Amniotic epithelial cell (primary cell): ENCODE measurements at places on chromosomes 6 and 20.

GRCh38 chr6:113428702-113429101 is 428.4 kb upstream of the MARCKS start:
- DNase-seq, result no peak

DNA sequence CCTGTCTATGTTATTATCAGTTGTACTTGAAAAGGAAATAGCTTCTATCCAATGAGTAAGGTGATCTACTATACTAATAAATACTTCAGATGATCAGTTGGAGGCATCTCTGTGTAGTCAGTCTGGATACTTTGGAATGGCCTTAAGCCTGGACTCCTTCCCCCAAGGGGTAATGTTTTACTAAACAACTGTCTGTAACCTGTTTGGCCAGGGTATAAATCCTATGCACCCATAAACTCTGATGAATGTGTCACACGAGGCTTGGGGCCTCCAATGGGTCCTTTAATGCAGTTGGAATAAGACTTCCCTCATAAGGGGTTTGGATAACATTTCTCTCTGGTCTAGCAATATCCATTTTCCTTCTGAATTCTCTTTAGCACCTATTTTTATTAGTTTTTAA is 19.5 kb upstream of the SLC52A3 start:
- DNase-seq, result no peak

DNA sequence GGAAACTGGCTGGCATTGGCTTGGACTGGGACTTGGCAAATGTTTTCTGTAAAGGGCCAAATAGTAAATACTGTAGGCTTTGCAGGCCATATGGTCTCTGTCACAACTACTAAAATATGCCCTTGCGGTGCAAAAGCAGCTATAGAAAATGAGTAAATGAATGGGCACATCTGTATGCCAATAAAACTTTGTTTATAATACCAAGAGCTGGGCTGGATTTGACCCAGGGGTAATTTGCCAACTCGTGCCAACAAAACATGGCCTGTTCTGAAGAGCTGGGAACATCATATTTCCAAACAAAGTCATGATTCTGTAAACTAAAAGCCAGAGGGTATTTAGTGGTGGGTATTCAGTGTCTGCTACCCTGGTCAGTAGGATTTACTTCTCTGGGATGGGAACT is 320.1 kb upstream of the SOX4 start:
- DNase-seq, result no peak

GRCh38 chr6:39200498-39201020 is 28.7 kb downstream of the KCNK5 start:
- DNase-seq, result no peak

DNA sequence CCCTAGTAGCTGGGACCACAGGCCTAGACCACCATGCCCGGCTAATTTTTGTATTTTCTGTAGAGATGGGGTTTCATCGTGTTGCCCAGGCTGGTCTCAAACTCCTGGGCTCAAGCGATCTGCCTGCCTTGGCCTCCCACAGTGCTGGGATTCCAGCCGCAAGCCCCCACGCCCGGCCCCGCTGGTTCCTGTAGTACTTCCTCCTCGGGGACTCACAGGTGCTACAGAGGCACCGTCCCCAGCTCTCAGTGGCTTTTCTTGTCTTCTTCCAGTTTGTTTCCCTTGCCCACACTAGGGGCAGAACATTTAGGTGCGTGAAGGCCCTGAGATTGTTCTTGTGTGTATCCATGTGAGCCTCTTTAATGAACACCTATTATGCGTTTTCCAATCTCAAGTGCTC is 773 bp upstream of the ZBP1 start:
- no peak for DNase-seq

DNA sequence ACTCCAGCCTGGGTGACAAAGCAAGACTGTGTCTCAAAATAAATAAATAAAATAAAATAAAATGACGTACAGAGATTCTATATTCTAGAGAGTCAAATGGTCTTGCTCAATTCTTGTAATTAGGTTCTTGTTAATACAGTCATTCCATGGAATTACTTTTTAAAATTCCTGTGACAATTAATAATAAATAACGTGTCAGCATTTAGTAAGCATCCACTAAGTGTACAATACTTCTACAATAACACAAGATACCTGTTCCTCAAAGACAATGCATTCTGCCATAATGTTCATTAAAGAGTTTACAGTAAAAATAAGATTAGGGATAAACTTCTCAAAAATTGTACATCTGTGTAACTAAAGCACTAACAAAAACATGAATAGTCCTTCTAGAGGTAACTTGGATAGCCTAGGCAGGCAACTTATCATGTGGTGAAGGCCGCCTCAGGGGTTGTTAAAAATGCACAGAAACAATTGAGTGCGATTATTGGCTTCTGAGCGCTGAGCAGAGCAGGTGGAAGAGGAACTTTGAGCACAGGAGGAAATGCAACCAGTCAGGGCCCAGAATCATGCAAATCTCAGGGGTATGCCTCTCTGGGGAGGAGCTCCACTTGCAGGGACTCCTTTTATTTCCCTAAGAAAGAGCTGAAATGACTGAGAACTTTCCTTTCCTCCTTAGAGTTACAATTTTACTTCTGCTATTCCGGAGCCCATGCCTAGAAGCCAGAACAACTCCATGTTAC is 37.1 kb downstream of the QRSL1 start:
- no peak for DNase-seq

DNA sequence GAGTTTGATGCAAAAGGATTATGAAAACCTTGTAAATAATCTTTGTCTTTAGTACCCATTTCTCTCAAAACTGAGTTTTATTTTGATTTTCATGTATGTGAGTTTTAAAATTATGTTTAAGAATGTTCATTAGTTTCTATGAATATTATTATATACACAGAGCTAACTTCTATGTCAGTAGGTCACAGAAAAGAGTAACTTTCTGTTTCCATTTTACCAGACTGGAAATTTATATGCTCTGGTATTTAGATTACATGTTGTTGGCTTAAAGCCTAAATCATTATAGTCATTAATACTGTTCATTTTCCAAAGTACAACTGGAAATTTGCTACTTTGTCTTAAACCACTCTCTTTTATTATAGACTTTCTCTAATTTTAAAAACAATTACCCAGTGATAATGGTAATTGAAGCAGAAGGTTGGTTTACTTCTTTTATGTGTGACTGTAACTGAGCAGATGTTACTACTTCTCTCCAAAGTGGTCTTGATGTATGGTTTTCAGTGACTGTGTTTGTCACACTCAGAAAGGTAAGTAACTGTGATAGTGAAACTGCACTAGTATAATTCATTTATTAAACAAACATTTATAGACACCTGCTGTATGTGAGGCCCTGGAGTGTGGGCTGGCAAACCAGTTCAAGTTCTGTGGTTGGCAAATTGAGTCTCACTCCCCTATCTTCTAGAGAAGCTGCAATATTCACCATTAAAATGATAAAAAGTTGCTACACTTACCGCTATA is 13.2 kb downstream of the CRYBG1 start:
- DNase-seq, result no peak

- DNase-seq, result no peak
Measured at GRCh38 chr20:44967207-44967807, 995 bp downstream of the STK4 start.

GRCh38 chr20:60528141-60528540 is 569.9 kb downstream of the CDH26 start:
- no peak for DNase-seq

DNA sequence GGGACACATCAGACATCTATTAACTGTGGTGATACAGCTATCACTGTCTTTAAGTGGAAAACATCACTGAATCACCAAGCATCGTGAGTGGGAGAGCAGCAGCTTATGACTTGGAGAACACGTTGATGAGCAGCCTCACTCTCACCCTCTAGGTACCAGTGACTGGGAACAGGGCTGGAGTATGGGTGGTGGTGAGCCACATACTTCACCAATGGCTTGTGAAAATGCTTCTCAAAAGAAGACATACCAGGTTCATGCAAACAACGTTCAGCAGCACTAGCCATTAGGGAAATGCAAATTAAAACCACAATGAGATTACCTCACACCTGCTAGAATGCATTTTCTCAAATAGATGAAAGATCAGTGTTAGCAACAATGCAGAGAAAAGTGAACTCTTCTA is 25.3 kb downstream of the SNX5 start:
- peak; percentile 73 for DNase-seq

- DNase-seq, result peak; percentile 89
Measured at GRCh38 chr6:2990248-2990931, 9.3 kb upstream of the NQO2 start.

DNA sequence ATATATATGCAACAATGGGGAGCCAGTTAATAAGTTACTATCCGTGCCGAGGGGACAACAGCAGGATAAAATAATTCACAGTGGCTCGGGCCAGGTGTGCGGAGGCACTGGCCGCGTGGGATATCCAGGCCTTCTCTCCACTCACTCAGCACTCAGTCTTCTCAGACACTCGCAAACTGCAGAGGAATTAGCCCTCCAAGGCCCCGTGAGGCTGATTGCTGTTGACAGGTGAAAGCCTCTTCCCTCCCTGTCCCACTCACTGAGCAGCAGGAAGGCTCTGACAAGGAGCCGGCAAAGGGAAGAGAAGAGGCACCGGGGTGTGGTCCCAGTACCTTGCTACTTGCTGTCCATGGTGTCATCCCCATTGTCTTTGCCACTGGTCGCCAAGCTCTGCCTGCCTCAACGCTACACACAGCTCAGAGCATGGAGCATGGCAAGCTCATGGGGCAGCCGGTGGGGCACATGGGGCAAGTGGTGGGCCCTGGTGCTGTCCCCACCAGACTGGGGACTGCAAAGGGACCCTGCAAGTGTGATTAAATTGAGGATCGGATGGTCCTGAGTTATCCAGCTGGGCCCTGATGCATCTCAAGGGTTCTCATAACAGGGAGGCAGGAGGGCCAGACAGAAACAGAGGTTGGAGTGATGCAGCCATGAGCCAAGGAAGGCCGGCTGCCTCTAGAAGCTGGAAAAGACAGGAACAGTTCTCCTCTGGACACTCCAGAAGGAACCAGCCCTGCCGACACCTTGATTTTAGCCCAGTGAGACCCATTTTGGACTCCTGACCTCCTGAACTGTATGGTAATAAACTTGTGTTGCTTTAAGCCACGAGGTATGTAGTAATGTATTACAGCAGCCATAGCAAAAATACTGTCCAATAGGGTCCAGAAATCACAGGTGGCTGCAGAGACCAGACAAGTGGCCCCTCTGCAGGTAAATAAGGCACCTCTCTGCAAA is 119.7 kb downstream of the PSMB1 start:
- DNase-seq, result no peak

DNA sequence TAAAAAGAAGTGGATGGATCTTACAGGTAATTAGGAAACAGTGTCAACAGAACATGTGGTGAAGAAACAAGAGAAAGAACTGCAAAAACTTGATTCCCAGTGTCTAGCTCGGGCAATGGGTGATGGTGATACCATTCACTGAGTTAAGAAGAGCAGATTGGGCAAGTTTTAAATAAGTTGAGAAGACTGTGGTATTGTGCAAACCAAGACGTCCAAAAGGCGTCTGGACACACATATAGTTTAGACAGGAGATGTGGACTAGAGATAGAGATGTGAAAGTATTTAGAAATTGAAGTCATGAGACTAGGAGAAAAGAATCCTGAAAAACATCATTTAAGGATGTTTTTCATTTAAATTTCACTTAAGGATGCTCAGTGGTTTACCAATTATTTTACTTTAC is 53.9 kb downstream of the CDK19 start:
- DNase-seq, result peak; percentile 56

DNA sequence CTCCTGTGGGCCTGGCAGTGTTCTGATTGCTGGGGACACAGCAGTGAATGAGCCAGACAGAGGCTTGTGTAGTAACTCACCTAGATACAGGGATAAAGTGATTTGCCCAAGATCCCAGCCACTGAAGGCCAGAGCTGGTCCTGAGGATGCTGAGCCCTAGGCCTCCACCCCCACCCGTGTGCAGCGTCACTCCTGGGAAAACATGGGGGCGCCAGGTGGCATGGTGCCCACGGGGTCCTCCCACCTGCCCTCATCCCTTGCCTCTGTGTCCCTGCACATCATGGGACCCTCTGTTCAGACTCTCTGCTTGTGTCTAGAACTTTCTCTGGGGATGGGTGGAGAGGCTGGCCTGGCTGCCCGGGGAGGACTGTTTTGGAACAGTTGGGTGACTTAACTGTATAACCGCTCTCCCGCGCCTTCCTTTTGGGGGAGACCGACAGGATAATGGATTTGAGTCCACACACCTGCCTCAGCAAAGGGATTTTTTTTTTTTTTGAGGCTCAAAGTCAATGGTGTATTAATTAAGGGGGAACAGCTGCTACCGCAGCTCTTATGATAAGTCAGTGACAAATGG is 19.6 kb downstream of the LEMD2 start:
- no peak for DNase-seq

GRCh38 chr20:59591061-59591460 is 13.3 kb upstream of the PHACTR3 start:
- no peak for DNase-seq

DNA sequence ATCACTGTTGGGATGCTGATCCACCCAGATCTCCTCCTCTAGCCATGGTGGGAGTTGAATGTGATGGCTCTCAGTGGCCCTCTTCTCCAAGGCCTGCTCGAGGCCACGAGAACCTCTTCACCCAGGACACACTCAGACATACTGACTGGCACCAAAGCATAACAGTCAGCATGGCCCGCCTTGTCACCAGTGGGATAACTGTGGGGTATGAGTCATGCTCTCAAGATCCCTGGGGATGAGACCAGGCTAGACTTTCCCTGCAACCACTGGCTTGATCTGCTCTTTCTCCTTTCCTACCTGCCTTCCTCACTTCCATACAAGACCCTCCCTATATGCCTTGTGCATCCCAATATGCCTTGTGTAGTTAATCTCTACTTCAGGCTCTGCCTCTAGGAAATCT is 66.8 kb downstream of the RIN2 start:
- no peak for DNase-seq

DNA sequence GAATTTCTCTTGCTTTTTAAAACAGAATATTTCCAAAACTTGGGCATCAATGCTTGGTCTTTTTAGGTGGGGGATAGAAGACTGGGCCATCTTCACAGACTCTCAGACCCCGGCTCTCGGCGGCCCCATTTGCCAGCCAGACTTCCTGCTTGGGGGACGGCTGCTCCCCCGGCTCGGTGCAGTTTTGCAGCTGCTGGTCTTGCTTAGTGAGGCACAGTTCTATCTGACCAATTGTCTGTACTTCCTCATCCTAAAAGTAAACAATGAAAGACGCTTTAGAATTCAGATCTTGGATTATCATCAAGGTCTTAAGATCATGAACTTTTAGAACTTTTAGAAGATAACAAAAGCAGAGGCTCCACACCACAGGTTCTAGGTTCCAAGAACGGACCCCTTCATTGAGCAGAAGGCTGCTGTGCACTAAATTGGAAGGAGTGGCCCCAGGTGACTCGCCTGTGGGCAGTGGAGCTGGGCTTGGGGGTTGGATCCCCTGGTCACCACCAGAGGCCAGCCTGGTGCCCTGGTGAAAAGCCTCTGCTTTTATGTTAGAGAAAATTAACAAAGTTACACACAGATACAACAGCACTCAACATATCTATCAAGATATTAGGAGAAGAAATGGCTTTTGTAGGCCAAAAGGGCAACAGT is 26.7 kb downstream of the RNASET2 start:
- no peak for DNase-seq
